Esophagus mucosa (tissue), 1 donor: ENCODE measurements at places on chromosomes 2 and 18. TPM values are rescaled to one million over a fixed set of nuclear protein-coding genes. Genes with fewer than 3 reads are reported as not detected.
A peak's percentile ranks its signal among the peaks of the same experiment; 100 is the strongest.

GRCh38 chr2:28613186-28613585 is 117.3 kb downstream of the PLB1 start:
- ATAC-seq = no peak

Gene PIKFYVE
- total RNA-seq = 12.0 TPM

DNA sequence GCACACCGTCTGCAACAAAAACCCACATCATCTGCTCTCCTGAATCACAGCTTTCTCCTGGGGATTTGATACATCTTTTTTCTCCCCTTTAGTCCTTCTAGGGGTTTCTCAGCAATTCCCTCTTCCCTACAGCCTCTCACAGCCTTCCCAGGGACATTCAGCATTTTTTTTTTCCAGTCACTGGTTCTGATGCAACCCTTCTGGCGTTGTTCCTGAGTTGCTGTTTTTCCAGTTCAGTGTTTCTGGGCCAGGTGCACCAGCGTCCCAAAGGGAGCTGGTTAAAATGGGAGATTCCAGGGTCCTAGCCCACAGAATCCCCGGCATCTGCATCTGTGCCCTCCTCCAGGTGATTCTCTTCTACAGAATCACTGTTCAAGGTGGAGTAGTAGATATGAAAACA is 36.1 kb downstream of the ADCY3 start:
- peak; percentile 29 for ATAC-seq

- no peak for ATAC-seq
These were observed 79.6 kb downstream of the MBP start for GRCh38 chr18:77052983-77053309.

DNA sequence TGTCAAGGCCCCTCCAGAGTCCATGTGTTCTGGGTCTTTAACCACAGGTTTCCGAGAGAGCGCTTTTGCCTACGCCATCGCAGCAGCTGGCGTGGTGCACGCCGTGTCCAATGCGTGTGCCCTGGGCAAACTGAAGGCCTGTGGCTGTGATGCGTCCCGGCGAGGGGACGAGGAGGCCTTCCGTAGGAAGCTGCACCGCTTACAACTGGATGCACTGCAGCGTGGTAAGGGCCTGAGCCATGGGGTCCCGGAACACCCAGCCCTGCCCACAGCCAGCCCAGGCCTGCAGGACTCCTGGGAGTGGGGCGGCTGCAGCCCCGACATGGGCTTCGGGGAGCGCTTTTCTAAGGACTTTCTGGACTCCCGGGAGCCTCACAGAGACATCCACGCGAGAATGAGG is 9.3 kb downstream of the WNT10A start:
- ATAC-seq = no peak

GRCh38 chr2:67702284-67702683 is 305.2 kb downstream of the ETAA1 start:
- no peak for ATAC-seq

Gene ZBTB7C
- 28.8 TPM for total RNA-seq

Gene SERPINB5
- 213 TPM for total RNA-seq

Gene RUFY4
- 0.12 TPM for total RNA-seq

DNA sequence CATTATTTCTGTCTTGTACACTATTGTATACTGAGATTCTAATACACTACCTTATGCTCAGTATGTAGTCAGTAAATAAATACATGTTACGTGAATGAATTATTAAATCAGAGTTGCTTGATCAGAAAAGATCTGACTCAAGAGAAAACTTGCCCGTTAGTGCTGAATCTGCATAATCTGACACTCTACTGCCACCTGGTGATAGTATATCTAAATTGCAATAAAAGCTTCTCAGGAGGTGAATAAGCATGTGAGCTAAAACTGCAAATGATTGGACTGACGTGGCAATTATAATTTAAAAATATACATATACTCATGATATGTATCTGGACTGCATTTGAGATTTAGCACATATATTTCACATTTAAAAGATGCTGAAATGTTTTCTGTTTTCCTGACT is 70.4 kb downstream of the KIAA1328 start:
- ATAC-seq = no peak

DNA sequence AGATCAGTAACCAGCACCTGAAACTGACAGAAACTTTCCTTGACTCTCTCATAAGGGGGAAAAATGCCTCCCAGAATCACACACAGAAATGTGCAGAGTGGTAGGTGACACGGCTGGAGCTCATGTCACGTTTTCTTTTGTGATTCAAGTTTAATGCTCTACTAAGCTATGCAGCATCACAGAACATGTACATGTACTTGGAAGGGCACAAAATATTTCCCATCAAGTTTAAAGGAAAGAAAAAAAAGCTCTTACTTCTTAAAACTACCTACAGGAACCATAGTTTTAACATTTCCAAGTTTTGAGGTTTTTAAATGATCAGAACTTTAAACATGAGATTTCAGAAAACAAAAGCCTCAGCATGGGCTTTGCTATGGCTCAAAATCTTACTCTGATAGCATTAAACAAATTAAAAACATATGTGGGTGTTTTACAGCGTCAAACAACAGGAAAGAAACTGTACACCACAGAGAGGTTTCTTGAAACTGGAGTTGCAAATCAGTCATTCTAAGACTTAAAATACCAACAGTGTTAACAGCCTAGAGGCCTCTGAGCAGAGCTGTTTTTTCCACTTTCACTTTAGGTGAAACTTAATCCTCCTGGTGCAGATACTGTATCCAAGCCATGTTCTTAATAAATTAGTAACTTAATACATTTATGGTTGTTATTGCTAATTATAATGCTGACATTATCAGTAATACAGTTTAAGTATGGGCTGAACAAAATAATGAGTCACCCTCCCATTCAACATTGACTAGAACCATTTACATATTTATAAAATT is 30.1 kb downstream of the MBP start:
- no peak for ATAC-seq

Gene FLACC1
- 0.56 TPM for total RNA-seq

- ATAC-seq = no peak
These were observed 12.2 kb downstream of the EML6 start for GRCh38 chr2:54735636-54736035.

GRCh38 chr2:10659898-10660568 is 29.7 kb downstream of the NOL10 start:
- ATAC-seq = peak; percentile 75

GRCh38 chr2:45275806-45276205 is 266.6 kb upstream of the SIX2 start:
- no peak for ATAC-seq

DNA sequence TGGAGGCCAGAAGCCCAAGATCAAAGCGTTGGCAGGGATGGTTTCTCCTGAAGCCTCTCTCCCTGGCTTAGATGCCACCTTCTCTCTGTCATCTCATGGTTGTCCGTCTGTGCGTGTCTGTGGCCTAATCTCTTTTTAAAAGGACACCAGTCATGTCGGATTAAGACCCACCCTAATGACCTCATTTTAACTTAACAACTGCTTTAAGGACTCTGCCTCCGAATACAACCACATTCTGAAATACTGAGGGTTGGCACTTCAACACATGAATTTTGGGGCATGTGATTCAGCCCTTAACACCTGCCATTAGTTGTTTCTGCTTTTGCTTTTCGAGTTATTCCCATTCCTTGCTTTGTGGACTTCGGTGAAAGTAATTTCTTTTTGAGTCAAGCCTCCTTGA is 97.8 kb upstream of the SMIM21 start:
- no peak for ATAC-seq

- ATAC-seq = no peak
These were observed 190.6 kb downstream of the CTIF start for GRCh38 chr18:48729404-48729803.

Gene POTEI
- total RNA-seq = not detected

Gene EHD3
- 43.4 TPM for total RNA-seq

DNA sequence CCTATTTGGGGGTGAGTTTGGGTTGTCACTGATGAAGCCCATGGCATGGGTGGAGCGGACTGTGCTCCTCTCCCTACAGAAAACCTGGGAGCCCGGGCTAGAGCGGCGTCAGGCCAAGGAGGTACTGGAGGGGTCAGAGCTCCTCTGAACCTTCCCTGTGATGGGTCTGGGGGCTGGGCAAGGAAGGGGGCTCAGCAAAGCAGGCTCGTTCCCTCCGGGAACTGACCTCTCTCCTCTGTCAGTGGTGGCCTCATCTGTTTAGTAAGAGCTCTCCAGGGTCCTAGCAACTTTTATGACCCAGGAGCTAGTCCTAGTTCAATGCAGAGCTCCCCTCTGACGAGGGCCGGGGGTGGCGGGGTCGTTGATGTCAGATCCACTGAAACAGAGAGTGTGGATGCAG is 62.4 kb upstream of the OTOF start:
- ATAC-seq = no peak

DNA sequence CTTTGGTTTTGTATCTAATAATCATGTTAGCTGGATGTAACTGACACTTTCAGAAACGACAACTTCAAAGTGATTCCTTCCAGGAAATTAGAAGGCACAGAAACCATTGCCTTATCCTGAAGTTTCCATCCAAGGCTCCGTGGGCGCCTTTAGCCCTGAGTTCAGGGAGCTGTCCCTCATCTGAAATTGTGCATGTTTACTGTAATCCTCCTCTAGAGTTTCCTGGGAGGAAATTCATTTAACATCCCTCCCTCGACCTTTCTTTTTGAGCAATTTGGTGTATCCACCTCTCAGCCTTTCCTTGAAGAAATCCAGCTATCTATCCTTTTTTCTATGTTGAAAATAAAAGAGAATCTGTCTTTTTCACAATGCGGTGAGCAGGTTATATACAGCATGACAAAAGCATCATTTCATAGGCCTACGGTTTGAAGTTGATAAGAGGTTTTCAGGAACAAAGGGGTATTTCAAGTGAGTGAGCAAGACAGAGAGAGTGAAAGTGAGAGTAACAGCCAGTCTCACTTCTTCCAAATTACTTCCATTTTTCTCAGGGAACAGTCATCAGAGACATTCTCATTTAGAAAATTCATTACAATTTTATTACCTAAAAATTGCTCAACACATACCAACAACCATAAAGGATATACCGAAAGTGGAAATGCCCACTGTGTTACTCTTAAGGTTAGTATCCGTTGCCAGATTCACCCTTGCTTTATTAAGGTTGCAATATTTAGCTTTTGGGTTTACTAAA is 167.3 kb downstream of the MREG start:
- no peak for ATAC-seq

DNA sequence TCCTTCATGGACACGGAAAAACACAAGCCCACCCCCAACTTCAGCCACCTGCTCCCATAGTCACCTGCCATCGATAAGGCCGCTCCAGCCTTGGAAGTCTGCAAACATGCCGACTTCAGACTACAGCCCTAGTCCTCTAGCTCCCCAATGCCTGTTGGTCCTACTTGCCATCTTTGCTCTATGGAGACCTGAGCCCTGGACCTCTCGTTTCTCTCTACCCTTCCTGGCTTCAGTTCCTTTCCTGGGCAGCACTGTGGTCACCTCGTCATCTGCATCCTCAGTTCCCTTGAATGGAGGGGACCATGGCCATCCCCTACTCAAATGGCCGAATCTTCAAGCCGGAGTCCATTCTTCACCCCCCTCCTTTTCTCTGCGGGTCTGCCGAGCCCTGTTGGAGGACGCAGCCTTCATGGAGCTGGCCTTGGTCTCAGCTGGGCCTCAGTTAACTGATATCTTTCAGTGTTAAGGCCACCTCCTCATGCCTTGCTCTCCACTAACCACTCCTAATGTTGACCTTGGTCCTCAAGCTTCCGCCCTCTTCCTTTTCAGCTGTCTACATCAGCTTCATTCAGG is 47.7 kb upstream of the GBX2 start:
- ATAC-seq = no peak

- ATAC-seq = no peak
These were observed 348.7 kb upstream of the GALNT5 start for GRCh38 chr2:156908825-156909224.
